ENCODE measurements at places on chromosomes 3 and 15. TPM values are rescaled to one million over a fixed set of nuclear protein-coding genes. Genes with fewer than 3 reads are reported as not detected.

DNA sequence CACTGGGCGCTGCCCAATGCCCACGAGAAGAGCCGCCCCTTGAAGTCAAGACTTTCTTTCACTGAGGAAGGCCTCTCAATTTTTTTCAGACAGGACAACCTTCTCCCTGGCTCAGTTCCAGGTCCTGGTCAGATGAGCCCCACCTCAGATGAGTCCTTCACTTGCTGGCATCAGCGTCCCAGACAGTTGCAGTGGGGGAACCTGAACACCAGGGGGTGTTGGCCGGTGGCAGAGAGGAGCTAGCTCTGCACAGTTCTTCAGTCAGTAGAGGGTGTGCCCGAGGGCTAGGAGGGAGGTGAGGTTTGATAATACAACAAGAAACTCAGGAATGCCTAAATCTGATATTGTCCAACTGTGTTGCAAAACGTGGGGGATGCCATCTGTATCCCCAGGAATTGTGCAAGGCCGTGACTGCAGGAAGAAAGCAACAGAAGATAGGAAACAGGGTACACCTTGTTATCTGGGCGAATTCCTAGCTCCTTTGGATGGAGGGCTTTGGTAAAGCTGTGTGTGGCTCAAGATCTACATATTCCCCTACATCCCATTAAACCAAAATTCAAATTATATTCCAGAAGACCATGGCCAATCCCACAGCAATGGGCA is 34.3 kb downstream of the CCR3 start:
- peak; percentile 79 for DNase-seq

- no peak for DNase-seq
Observed at GRCh38 chr3:35291471-35292236, 347.7 kb upstream of the ARPP21 start.

DNA sequence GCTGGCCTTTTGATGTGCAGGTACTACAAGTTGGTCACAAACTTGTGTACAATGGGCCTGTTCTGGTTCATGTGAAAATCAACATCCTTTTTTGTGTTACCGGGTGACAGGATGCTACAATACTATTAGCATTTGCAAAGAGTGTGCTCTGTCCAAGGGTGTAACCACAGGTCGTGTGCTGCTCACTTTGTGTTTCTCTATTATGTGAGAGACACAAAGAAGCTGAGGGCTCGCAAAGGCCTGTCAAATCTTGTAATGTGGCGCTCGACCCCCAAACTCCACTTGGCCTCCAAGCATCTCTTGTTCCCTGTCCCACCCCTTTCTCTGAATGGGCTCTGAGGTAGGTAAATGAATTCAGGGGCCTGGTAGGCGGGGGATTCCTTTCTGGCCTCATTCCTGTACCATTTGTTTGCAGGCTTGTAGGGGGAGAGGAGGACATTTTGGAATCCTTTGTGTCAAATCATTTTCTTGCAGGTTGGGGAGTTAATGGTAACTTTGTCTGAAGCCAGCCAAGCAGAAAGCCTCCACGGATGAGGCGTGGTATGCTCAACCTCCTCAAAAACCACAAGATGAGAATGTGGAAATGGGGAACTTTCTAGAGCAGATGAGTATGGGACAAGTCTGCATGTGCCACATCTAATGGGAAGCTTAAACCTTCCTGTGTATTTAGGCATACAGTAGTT is 109.1 kb downstream of the OPA1 start:
- DNase-seq = no peak

GRCh38 chr15:51093839-51094605 is 684 bp downstream of the TNFAIP8L3 start:
- DNase-seq = peak; percentile 64

Gene C3orf85
- not detected for total RNA-seq

Data from H1 (cell line).